ENCODE measurements at places on chromosomes 3 and 15.

- DNase-seq: no peak
Observed at GRCh38 chr3:8183627-8184026, 318.0 kb upstream of the LMCD1 start.

DNA sequence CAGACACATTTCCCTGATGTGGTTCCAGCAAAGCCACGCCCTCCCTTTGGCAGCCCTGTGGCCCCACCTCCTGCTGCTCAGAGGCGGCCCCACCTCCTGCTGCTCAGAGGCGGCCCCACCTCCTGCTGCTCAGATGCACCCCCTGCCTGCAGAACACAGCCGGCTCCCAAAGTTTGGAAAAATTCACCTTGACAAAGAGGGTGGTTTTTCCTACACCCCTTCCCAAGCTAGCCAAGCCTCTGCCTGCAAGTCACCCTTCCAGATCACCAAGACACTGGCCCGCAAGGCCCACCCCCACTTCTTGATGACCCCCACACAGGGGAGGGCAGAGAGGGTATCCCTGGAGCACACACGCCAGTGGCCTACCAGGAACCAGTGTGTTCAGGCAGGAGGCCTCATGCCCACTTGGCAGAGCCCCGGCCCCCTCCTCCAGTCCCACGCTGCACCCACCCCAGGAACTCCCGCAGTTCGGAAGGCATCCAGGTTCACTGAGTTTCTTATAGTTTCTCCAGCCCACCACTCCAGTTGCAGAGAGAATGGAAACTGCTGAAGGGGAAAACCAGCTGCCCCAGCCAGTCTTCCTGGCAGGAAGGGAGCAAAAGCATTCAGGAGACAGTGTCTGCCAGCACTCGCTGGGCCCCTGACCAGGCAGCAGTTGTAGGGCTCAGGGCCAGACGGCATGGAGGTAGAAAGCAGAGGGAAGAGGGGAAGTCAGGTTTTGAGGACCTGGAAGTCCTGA lies 2.3 kb upstream of the HAPLN3 start:
- peak; percentile 85 for DNase-seq

GRCh38 chr3:152930516-152930915 lies 95.6 kb downstream of the P2RY1 start:
- DNase-seq: no peak

- no peak for DNase-seq
Observed at GRCh38 chr3:68033867-68034266, 379.5 kb upstream of the SUCLG2 start.

GRCh38 chr15:39253552-39253951 lies 327.3 kb upstream of the THBS1 start:
- DNase-seq: no peak

- no peak for DNase-seq
Observed at GRCh38 chr3:50563867-50564266, 3.7 kb downstream of the C3orf18 start.
